Hematopoietic multipotent progenitor cell treated with erythropoietin and hydrocortisone succinate and interleukin-3 and kit ligand, for 6 days (in vitro differentiated cells): ENCODE measurements at places on chromosomes 7 and 10.

GRCh38 chr7:332646-333392 lies 42.8 kb downstream of the FOXL3 start:
- DNase-seq, result peak; percentile 72

DNA sequence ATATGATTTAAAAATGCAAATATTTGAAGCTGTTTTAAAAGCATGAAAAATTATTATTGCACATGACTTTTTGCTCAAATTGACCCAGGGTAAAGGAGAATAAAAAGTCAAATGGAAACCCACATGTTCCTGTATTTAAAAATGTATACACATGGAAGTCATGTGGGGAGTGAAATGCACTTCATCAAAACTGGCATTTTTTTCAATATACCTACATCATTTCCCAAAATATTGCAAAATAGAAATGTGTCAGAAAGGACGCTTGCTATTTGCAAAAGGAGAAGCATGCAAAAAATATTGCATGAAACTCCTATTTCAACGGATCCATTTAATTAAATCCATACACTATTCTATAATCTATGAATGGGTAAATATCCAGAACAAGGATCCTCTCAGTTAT lies 117.0 kb downstream of the POU6F2 start:
- no peak for DNase-seq

- DNase-seq, result peak; percentile 70
These were observed 114.5 kb downstream of the HIP1 start for GRCh38 chr7:75624134-75624832.

DNA sequence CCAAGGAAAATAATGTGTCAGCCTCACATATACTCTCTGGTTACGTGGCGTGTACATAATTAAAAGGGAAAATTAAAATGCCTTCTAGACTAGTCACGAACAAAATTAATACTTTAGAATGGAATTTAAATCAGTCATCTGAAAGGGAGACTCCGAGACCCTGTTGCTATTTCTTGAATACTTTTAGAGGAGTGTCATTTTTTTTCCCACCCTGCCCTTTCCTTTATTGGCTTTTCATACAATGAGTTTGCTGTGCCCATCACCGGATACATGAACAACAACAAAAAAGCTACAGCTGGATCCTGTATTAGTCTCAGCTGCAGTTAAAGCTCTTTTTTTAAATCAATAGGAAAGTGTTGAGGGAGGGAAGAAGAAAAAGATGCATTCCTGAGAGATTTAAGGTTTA lies 20.1 kb downstream of the CYTH3 start:
- DNase-seq, result no peak

GRCh38 chr10:113362645-113363091 lies 190.2 kb upstream of the HABP2 start:
- no peak for DNase-seq

- no peak for DNase-seq
These were observed 23.5 kb upstream of the DDX50 start for GRCh38 chr10:68877482-68878110.

DNA sequence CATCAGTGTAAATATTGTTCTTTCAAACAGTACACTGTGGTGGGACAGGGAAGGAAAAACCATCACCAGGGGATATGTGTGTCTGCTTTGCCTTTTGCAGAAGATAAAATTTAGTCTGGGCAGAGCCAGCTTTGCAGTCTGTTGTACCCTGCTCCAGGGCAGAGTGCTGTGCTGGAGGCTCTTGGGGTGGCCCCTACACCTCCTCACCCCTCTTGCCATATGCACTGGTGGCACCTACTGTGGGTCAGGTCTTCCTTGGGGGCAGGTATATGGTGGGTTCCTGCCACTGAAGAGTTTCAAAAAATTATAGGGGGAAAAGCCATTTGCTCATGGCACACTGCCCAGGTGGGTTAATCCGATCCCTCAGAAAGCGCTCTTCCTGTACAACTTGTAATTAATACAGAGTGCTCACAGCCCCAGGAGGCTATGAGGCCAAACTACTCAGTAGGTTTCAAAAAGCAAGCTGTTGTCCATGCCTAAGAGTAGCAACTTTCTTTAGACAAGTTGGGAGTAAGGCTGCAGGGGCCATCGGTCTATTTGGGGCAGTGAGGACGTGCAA lies 112.7 kb upstream of the BMPER start:
- DNase-seq, result no peak

- no peak for DNase-seq
These were observed 182.8 kb upstream of the KAT6B start for GRCh38 chr10:74643596-74643975.

DNA sequence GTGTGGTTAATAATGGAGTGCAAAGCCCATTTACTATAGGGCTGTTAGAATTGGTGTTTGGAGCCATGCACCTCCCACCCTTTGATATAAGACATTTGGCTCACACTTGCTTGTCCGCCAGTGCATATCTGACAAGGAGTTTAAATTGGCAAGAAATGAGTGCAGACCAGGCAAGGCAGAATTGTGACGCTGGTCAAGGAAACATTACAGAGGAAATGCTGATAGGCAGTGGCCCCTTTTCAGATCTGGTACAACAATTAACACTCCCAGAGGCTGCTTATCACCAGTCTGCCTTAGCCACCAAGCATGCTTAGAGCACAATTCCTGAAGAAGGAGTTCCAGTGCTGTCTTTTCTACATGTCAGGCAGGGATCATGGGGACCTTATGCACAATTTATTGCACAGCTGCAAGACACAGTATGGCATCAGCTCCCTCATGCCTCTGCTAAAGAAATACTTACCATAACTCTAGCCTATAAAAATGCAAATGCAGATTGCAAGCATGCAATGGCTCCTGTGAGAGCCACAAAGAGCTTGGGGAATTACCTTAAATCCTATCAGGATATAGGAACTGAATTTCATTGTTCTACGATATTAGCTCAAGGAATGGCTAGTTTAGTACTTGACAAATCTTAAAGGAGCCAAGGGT lies 35.2 kb downstream of the OR13A1 start:
- DNase-seq, result peak; percentile 76

DNA sequence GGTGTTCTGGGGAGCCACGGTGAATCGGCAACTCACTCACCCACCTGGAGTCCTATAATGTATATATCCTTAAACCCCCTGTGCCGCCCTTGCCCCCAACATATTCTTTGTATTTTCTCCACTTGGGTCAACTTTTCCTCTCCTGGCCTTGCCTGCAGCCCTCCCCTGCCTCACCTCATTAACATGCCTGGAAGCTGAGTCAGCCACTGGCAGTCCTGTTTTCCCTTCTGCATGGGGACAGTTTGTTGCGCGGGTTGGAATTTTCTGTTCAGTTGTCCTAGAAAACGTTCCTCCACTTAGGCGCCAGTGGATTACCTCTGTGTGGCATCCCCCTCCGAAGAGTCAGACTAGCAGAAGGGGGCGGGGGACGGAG lies 97.4 kb downstream of the C10orf105 start:
- no peak for DNase-seq

DNA sequence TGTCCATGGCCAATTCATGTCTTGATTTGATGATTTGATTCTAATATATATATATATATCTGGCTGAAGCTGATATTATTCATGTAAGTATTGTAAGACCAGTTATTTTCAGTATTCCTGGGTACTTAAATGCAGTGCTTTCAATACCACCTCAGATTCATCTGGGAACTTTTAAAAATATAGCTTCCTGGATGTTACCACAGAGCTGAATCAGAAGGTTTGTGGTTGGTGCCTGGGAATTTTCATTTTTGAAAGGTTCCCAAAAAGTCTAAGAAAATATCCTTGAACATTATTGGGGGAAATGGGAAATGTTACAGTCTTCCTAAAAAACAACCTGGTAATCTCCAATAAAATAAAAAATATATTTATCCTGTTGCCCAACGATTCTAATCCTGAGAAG lies 10.7 kb upstream of the PPP3CB start:
- DNase-seq, result no peak

DNA sequence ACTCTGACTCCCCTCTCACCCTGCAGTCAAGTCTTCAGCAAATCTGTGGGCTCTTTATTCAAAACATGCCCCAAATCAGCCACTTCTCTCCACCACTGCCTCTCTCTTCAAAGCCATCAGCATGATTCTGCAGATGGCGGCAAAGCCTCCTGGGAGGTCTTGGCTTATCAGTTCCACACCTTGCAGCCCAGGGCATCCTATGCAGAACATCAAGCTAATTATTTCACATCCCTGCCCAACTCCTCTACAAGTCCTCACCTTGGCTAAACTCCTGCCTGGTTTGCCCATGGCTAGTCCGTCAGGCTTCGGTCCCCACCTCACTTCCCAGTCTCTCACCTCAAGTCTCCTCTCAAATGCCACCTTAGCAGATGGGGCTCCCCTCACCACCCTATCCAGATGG lies 70.2 kb downstream of the PIP4K2A start:
- peak; percentile 42 for DNase-seq

- DNase-seq, result no peak
These were observed 41.7 kb upstream of the NRF1 start for GRCh38 chr7:129569811-129570215.

DNA sequence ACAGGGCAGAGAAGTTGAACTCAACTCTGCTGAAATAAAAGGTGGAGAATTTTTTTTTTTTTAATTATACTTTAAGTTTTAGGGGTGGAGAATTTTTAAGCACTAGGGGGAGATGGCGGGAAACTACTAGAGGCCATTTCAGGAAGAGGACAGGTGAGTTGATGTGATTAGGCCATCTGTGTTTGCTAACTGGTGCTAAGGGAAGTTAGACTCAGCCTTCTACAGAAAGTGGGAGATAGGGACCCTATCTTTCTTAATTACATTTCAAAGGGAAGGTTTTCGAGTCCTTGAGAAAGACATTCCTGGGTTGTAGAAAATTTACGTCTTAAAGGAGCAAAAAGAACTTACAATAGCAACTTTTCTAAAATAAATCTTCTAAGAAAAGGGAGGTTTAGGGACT lies 124.8 kb downstream of the LHFPL3 start:
- DNase-seq, result no peak

GRCh38 chr10:42969147-42969546 lies 107.7 kb upstream of the RET start:
- no peak for DNase-seq

GRCh38 chr10:24385776-24386175 lies 176.8 kb downstream of the KIAA1217 start:
- DNase-seq, result no peak

GRCh38 chr7:143429770-143430698 lies 13.2 kb upstream of the TAS2R60 start:
- no peak for DNase-seq

DNA sequence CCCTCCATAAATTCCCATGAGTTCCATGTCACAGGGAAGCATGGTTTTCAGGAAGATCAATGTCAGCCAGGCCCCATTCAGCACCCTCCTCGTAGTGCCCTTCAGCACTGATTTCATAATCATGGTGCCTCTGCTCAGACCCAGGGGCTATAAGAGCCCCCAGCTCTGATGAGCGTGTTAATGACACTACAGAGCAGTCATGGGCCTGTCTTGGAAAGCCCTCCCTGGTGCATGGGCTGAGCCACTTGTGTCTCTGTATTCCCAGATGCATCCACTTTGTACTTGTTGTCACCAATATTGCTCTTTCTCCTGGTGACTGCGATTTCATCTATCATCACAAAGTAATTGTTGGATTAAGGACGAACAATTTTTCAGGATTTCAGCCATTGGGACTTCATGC lies 154.6 kb downstream of the ADARB2 start:
- no peak for DNase-seq

- no peak for DNase-seq
These were observed 380.7 kb upstream of the PFKP start for GRCh38 chr10:2686691-2687090.

DNA sequence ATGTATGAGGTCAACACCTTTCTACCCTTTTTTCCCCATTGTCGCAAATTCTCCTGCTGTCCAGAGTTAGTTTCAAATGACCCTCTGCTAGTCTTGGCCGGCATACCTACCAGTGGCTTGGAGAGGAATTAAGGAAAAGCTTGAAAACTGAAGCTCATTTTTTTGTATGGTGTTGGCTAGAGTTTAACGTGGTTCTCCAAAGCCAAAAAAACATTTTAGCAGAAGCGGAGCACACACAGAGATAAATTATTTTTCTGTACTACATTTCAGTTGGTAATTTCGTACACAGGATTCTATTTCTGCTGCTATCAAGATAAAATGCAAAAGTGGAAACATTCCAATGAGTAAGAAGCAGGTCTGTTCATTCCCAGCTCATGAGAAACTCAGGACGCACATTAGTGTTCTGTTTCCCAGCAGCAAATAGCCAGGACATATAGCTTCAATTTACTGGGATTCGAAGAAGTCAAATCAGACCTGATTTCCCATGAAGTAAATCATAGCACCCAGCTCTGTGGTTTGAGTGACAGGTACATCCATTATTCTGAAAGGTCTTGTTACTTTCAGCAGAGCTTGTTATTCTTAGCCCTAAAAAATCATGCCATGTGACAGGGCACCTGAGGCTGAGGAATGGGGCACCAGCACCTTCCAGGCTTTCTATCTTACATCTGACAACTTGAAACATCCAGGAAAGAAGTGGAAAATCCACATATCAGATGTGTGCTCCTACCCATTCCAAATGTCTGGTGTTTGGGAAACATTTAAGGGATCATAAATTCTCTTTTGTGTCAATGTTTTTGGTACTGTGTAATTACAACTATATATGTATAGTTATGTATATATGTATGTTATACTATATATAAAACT lies 215.9 kb upstream of the C7orf33 start:
- no peak for DNase-seq

GRCh38 chr7:14258861-14259260 lies 269.4 kb upstream of the ETV1 start:
- DNase-seq, result no peak

DNA sequence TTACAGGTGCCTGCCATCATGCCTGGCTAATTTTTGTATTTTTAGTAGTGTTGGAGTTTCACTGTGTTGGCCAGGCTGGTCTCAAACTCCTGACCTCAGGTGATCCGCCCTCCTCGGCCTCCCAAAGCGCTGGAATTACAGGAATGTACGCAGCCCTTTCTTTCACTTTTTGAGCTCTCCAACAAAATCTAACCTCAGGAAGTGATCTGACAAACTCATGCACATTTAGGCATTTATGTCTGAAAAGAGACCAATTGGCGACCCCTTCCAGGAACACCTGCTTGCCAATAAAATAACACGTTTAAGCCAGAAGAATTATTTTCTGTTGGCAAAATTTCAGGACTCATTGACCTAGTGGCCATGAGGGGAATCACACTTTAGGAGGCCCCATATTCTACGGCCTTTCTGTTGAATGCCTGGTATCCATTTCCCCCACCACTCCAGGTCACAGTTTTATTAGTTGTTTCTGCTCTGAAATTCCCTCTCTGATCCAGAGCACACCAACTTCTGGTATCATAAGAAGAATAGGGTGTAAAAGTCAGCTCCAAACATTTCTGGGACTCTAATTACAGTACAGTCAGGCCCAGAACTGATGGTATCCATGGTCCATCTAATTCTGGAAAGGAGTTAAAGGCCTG lies 65.8 kb upstream of the FRMD4A start:
- peak; percentile 5 for DNase-seq
